ENCODE measurements at places on chromosomes 3 and 15.

DNA sequence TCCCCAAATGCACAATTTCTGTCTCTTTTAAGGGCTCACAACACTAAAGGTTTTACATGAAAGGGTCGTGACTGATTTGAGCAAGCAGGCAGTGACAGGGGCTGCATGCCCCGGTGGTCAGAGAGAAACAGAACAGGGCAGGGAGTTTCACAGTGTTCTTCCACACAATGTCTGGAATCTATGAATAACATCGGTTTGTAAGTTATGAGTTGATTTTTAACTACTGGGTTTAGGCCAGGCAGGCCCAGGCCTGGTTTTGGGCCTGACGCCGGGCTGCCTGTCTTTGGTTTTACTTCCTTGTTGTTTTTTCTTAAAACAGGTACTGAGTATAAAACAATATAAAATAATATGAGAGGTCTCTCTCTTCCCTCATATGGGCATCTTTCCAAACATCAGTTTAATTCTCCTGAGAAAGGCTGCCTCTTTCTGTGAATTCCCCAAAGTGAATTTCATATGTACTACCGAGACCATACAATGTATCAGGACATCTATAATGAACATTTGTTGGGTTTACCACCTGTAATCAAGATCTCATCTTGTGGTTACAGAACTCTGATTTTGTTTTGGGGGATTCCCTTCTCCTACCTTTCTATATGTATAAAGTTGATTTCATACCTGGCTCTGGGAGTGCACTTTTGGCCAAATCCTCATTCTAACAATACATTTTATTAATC lies 74.4 kb downstream of the CD200 start:
- no peak for DNase-seq

GRCh38 chr3:124246949-124247348 lies 255.0 kb upstream of the ROPN1 start:
- DNase-seq: no peak

- DNase-seq: no peak
Observed at GRCh38 chr3:53555068-53555588, 60.7 kb downstream of the CACNA1D start.

GRCh38 chr3:23996095-23996524 lies 51.0 kb downstream of the NR1D2 start:
- no peak for DNase-seq

- DNase-seq: no peak
Observed at GRCh38 chr15:73440571-73440970, 2.4 kb upstream of the REC114 start.

GRCh38 chr15:57224664-57225063 lies 151.6 kb upstream of the CGNL1 start:
- DNase-seq: no peak

DNA sequence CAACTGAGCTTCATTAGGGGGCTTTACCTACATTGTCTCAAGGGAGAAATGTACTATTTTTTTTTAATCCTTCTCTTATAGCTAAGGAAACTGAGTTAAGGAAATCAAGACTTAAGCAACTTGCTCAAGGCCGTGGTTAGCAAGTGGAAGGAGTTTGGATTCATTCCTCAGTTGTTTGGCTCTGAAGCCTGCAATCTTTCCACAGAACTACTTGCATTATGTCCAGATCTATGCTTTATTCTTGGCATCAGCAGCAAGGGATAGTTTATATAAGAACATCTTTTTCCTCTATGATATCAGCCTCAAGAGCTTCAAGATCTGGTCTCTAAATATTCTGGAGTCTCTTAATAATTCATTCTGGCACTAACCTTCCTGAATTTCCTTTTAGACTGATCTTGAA lies 182.4 kb downstream of the SV2B start:
- DNase-seq: no peak

GRCh38 chr15:31324186-31324585 lies 2.4 kb upstream of the KLF13 start:
- DNase-seq: no peak

- DNase-seq: no peak
Observed at GRCh38 chr3:122988508-122988907, 39.1 kb downstream of the SEMA5B start.

DNA sequence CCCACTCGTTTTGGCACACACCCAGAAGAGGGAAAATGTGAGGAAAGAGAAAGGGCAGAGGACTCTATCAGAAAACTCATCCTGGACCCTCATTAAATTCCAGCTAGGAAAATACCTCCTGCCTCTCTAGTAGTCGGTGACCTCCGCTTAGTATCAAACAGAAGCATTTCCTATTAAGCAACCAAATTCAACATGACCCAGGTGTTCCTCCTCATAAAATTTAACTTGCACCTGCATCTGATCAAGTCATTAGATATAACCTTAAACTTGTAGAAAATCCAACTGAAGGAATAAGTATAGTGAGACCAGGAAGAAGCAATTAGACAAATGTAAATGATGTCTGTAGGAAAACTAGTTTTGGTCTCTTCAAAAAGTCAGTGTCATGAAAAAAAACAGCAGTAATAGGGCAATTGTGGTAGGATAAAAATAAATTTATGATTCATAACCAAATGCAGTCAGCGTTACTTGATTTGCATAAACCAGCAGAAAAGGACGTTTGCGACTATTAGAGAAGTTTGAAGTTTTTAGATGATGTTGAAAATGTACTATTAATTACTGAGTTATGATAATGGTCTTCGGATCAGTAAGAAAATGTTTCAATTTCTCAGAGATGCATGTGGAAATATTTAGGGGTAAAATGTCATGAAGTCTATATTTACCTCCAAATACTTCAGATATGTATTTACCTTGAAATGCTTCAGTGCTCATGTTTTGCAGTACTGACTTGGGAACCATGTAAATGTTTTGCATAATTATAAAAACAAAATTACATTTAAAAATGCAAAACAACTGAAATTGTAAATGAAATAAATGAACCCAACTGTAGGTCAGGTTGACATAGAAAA lies 44.6 kb downstream of the LDHAL6B start:
- DNase-seq: no peak

DNA sequence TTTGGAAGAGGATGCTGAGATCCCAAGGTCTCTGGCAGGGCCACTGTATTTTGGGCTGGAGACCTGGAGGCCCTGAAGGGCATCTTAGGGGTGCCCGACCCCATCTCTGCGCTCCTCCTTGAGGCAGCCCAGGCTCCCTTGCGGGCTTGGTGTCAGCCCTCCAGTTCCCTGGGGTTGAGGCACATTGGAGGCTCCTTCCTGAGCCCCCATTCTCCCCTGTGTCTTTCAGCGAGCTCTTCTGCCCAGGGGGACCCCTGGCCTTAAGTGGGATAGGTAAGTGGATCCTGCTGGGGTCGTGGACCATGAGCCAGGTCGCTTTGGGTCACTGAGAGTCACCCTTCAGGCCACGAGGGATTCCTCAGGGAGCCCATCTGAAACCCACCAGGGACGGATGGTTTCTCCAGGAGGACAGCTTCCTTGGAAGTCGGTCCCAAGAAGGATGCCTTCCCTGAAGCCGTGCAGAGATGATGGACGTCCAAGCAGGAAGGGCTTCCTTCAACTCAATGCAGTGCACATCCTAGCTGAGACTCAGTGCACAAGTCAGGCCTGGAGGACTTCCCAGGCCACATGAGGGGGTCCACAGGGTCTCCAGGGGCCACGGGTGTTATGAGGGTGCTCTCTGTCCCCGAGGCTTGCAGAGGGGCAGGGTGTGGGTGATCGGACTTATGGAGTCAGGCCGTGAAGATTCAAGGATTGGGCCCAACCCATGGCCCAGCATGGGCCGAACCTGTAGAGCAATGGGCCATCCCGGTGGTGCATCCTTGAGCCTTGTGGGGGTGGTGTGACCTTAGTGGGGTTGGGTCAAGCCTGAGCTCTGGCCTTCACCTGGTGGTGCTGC lies 224.3 kb downstream of the SNRPN start:
- DNase-seq: no peak

DNA sequence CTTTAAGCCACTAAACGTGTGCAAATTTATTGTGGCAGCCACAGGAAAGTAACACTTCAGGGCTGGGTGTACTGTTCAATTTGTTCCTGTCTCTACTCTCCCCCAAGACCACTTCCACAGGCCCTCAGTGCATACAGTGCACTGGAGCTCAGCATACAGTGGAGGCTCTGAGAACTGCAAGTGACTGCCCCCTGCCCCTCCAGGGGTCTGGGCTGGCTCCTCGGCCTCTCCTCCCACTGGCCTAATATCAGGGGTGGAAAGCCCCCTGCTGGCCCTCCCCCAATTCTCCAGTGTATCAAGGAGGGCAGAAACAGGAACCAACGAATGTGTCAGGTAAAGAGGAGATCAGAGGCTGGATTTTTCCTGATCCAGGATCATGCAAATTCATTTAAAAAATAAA lies 19.9 kb upstream of the HEG1 start:
- no peak for DNase-seq

DNA sequence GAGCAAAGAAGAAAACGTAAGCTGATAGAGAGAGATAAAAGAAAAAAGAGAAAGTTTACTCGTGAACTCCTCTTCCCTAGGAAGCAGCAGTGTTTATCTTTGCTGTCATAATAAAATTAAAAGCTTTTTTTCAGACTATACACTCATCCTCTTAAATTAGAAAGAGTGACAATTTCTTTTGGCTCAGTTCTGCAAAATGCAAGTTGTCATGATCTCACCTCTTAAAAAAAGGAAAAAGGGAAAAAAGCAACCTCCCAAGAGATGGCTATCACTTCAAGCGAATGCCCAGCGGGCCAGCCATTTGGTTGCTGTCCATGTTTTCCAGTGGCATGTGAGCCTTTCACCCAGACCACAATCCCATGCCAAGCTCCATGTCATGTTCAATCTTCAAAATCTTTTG lies 7.0 kb upstream of the THBS1 start:
- no peak for DNase-seq

GRCh38 chr3:36405190-36405589 lies 24.9 kb downstream of the STAC start:
- DNase-seq: no peak

DNA sequence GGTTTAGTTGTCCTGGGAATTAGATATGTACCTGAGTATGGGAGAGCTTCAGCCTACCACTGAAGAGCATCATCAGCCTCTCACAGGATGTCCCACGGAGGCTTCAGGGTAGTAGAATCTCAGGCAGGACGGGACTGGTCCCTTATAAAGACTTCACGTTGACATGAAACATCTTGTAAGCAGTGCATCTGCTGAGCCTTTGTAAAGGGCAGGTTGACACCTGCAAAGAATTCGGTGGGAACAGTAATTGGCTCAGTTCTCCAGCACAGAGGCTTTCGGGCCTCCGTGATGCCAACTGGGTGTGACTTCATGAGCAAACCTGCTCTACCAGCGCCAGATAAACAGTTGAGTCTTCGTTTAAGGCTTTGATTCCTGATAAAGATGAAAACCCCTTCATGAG lies 26.9 kb upstream of the AVEN start:
- no peak for DNase-seq

DNA sequence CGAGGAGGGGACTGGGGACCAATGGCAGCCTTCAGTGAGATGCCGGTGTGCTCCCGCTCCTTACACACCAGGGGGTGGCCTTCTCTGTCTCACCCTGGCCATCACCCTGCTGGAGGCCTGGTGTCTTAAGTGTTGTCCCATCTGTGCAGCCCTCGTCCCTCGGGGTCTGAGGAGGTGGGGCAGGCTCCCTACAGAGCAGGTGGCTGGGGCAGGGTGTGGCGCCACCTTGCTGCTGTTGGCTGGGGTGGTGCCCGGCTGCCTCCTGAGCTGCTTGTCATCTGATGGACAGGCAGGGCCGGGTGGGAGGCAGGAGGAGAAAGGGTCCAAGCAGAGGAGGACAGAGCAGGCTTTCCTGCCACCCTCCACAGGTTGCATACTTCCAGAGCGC lies 25.9 kb downstream of the PTPN23 start:
- DNase-seq: peak; percentile 64

- DNase-seq: peak; percentile 43
Observed at GRCh38 chr3:141485641-141486495, 959 bp upstream of the RASA2 start.

Measured in erythroblast (primary cell).